ENCODE measurements at places on chromosomes 16 and 17. TPM values are rescaled to one million over a fixed set of nuclear protein-coding genes. Genes with fewer than 3 reads are reported as not detected.

The ZNF778 gene
- total RNA-seq, result 8.7 TPM

The FOXN1 gene
- not detected for total RNA-seq

The SSTR5 gene
- total RNA-seq, result 22.6 TPM

The ALDH3A1 gene
- total RNA-seq, result not detected

The LPO gene
- total RNA-seq, result not detected

The EIF3C gene
- total RNA-seq, result 439 TPM

The ST6GALNAC2 gene
- 4.3 TPM for total RNA-seq

The KRTAP3-2 gene
- total RNA-seq, result not detected

DNA sequence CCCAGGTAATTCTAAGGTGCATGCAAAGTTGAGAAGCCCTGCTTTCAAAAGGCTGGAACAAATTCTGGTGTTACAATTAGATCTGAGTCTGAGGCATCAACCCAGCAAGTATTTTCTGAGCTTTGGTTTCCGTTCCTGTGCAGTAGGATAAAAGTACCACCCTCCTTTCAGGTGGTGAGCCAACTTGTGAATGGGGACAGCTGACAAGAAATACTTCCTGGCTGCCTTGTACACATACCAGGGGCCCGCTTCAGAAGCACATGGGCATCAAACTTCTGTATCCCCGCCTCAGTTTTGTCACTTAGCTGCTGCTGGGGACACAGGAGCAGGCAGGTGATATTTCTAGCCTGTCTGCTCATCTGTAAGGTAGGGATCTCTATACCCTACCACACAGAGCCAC is 252.2 kb downstream of the CPPED1 start:
- no peak for DNase-seq

- DNase-seq, result no peak
These were observed 43.3 kb downstream of the RANBP10 start for GRCh38 chr16:67763066-67763465.

- no peak for DNase-seq
These were observed 20.2 kb downstream of the AP2B1 start for GRCh38 chr17:35607239-35607847.

DNA sequence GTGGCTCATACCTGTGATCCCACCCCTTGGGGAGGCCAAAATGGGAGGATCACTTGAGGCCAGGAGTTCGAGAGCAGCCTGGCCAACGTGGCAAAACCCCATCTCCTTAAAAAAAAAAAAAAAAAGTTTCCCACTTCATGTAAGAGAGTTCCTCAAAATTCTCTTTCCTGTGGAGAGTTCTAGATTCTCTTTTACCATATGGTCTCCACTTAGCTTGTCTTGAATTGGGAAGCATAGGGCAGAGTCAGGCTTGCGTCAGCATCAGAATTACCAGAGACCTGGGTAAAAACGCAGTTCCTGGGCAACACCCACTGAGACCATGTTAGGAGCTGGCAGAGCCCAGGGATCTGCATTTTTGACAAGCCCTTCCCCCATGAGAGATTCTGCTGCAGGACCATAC is 158.4 kb downstream of the CCDC182 start:
- no peak for DNase-seq

GRCh38 chr17:39016193-39017153 is 49.3 kb upstream of the FBXO47 start:
- DNase-seq, result no peak

DNA sequence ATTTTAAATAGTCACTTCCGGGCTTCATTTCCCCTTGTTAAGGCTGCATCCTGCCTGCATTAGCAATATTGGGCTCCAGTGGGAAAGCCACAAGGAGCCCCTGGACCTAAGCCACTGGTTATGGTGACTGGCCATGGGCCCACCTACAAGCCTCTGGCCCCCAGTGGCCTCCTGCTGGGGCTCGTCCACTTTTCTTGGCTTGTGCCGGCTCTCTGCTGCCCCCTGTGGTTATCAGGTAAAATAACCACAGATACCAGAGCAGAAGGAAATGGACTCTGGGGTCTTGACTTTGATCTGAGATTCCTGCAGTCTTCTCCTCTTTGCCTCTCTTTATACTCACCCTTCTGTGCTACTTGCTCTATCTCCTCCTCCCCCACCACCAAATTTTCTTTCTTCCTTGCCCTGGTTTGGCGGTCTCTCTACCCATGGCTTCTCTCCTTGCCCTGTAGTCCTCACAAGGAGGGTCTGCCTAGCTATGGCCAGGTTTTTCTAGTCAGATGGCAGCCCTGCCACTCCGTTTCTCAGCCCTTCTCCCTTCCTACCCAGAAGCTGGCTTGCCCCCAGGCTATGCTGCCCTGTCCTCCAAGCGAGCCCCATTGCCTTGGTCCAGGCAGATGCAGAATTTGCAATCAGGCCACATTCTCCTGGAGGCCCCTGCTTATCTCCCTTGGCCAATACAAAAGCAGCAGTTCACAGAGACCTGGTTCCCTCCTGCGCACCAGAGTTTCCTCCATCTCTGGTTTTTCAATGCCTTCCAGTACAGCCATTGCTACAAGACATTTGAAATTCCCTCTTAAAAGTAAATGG is 82.9 kb upstream of the RCVRN start:
- DNase-seq, result peak; percentile 31

DNA sequence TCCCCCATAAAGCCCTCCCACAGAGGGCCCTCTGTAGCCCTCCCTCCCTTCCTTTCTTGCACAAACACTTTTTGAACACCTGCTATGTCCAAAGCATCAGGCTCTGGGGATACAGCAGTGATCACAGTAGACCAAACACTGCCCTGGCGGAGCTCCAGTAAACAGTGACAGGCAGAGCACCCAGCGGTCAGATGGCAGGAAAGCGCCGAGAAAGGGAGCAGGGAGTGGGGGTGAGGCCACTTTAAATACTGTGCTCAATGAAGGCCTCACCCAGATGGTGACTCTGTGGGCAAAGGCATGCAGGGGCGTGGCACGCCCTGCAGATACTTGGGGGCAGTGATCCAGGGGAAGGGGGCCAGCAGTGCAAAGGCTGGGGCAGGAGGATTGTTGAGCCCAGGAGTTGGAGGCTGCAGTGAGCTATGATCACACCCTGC is 7.6 kb downstream of the PRR29 start:
- DNase-seq, result no peak

GRCh38 chr16:71734511-71734910 is 10.0 kb upstream of the PHLPP2 start:
- no peak for DNase-seq

DNA sequence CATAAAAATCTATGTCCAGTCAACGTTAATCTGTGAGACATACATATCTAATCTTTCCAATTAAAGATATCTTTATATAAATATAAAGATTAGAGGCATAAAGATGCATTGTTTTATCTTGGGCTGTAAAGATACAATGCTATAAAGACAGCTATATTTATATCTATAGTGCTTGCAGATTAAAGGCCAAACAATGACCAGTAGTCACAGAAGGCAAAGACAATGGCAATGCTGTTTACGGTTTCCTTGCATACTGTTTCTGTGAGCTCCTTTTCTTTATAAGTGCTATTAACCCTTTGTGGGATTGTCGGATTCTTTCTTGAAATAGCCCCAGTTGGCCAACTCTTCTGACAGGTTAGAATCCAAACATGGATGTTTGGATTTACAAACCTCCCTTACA is 85.5 kb upstream of the SALL1 start:
- no peak for DNase-seq

DNA sequence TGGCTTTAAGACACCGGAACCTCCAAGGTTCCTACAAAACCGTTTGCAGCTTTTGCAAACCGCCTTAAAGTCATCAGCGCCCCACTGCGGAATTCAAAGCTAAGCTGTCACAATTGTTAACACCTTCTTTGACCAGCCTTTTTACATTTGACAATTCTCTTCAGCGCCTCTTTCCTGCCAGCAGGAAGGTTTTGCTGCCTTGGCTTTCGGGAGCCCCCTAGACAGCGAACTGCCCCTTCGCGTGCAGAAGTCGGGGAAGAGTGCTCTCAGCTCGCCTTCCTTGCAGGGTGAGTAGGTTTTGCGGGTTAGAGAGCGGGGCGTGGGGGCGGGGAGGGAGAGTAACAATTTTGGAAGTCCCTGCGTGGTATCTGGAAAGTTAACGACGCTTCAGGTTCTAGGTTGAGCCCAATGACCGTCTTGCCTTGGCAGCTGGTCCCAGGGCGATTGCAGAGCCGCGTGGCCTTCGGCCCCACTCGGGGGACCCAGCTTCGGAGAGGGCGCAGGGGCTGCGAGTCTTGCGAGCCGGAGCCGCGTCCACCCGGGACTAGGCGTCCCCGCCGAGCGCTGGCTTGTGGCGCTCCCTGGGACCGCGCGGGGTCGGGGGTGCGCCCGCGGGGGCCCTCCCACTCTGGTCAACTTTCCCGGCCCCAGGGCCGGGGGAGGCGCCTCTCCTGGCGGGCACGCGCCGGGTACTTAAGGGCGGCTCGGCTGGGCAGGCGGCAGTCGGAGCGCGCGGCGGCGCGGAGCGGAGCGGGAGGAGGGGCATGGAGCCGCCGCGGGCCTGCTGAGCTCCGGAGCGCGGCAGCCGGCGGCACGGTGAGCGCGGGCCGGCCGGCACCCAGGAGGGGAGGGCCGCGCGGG is at the start of gene HAS3:
Gene HAS3, plus strand, starts transcription at position 153 of the 861 bp plus-strand sequence. CDS start 3,743 bp downstream, outside the sequence.
- peak; percentile 50 for DNase-seq

GRCh38 chr16:85025781-85026653 is 1.6 kb upstream of the KIAA0513 start:
- DNase-seq, result no peak

DNA sequence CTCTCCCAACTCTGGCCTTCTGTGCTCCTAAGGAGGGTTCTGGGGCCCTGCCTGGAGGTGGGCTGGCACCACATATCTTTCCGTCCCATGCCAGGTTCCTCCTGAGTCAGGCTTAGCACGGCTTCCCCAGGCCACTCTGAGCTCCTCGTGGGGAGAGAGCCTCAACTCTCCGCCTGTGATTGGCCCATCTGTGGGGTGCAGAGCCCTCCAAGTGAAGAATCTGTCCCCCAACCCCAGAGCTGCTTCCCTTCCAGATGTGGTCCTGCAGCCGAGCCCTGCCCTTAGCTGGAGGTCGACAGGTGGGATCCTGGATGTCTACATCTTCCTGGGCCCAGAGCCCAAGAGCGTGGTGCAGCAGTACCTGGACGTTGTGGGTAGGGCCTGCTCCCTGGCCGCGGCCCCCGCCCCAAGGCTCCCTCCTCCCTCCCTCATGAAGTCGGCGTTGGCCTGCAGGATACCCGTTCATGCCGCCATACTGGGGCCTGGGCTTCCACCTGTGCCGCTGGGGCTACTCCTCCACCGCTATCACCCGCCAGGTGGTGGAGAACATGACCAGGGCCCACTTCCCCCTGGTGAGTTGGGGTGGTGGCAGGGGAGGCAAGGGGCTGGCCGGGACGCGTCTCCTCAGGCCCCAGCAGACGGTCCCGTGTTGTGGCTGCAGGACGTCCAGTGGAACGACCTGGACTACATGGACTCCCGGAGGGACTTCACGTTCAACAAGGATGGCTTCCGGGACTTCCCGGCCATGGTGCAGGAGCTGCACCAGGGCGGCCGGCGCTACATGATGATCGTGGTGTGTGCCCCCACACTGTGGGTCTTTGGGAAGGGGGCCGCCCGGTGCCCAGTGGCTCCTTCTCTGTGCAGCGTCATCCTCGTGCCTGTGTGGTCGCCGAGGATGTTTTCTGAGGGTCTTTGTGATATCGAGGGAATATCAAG is 6.9 kb downstream of the GAA start:
- DNase-seq, result no peak

- no peak for DNase-seq
These were observed 121.8 kb downstream of the IRX3 start for GRCh38 chr16:54164789-54165173.

- no peak for DNase-seq
These were observed 25.2 kb upstream of the ABCC3 start for GRCh38 chr17:50609380-50610074.

DNA sequence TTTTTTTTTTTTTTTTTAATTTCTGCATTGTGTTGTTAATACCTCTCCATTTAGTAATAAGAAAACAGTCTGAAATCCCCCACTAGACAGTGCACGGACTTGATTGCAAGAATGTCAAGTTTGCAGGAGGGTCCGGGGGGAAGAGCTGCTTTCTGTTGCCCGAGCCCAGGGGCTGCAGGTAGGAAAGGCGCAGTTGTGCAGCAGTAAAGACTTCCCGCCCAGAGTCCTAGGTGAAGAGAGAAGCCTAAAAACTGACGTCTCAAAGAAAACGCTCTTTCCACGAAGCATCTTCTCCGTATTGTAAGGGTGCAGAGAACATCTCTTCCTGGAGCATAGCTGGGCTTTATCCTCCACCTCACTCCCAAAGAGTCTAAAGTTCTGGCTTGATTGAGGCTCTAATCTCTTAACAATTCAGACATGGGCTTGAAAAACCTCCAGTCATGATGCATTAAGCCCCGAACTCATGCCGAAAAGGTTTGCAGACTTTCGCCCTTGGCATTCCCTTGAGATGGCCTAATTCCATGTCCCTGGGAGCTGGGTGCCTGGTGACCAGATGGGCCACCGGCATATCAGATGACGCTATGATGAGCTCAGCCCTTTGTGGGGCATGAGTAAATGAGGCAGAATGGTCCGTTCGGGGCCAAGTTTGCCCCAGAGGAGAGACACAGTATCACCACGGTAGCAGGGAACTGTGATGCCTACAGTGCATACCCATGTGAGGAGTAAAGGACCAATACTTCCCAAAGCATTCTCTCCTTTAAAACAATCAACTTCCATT is 436.2 kb upstream of the ZFHX3 start:
- DNase-seq, result no peak

DNA sequence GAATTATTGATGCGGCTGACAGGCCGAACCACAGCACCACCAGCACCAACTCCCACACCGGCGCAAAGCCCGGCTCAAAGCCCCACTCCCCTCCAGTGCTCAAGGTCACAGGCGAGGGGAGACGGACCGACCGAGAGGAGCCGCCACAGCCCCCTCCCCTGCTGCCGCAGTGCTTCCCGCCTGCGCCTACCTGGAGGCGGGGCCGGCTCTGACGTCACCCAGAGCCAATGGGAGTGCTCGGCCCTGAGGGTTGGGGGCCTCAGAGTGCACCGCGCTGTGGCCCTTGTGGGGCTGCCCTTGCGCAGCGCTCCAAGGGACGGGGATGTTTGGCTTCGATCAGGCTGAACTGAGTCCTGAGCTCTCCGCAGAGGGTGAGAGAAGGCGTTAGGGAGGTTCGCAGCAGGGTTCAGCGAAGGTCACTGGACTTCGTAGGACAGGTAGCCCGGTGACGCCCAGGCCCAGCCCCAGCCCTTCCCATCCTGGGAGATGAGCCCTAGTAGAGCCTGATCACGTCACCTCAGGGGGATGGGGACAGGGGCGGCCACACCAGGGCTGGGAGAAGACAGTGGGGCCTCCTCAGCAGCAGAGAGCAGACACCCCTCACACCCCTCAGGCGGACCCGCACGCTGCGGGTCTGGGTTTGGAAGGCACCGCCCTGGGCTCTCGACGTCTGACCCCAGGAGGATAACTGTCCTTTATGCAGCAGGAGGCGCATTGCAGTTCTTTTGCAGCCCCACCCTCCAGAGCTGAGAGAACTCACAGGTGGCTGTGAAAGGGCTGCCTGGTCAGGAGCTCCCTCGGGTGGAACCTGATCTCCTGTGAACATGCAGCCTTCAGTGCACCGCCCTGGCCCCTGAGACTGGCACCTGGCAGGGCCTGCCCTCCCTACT is 1.5 kb downstream of the NDRG4 start:
- DNase-seq, result no peak

All from left ventricle myocardium inferior (tissue), 1 donor.